Urothelium cell line (cell line): ENCODE measurements at places on chromosomes 1 and 21.

DNA sequence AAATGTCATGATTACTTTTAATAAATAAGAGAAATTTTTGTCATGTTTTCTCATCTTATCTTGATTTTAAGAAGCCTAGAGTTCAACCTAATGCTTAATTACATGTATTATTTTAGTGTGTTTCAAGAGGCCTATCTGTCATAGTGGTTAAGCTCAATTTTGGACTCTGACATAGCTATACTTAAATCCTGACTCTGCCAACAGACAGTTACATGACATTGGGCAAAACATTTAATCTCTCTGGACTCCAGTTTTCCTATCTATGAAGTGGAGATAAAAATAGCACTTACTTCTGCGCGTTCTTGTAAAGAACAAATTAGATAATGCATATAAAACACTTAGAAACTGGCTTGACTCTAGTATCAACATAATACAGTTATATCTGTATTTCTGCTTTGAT lies 417.8 kb downstream of the MRPL39 start:
- no peak for DNase-seq

GRCh38 chr1:244761279-244761678 lies 74.2 kb upstream of the COX20 start:
- DNase-seq: no peak

GRCh38 chr1:52008071-52008809 lies 17.7 kb upstream of the RAB3B start:
- no peak for DNase-seq

DNA sequence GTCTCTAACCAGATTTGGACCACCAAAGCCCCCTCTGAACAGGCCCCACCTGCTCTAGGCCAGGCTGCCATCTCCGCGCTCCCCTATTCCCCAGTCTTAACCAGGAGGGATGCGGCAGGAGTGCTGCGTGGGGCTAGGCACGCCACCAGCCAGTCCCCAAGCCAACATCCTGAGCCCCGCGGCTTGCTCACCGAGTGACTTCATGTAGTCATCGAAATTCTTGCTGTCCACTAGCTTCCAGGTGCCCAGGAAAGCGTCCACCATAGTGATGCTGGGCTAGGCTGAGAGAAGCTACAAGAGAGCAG lies 173 bp downstream of the FABP3 start:
- DNase-seq: no peak

DNA sequence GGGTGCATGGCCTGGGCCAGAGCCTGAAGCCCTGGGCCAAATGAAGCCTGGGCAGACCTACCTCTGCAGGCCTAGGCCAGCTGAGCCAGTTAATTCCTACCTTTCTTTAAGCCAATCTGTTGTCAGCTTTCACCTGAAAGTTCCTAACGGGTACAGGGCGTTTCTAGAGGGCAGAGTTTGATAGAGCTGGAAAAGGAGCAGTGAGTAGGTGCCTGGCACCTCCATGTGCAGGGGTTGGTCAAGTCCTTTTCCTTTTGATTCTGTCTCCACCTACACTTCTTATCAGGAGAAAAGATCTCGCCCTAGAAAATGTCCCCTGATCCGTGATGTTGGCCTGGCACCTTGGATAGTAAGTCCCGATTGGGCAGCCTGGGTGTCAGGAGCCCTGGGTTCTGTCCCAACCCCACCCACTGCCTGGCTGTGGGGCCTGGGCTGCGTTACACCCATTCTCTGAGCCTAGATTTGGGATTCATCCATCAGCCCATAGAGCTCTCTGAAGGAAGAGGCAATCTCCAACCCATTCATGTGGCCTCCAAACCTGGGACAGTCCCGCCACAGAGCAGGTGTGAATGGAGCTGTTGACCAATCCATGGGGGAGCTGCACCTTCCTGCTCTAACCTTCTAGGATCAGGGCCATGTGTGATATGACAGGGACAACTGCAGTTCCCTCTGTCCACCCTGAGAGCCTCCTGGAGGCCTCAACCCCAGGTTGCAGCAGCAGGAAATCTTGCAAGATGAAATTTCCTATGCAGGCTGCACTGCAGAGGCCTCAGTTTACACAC lies 304.3 kb downstream of the MATN1 start:
- no peak for DNase-seq

- peak; percentile 20 for DNase-seq
Observed at GRCh38 chr21:34722684-34723300, 54.0 kb downstream of the CLIC6 start.

- DNase-seq: no peak
Observed at GRCh38 chr1:4121293-4121684, 221.2 kb upstream of the C1orf174 start.

- no peak for DNase-seq
Observed at GRCh38 chr1:232014941-232015340, 388.4 kb downstream of the DISC1 start.

DNA sequence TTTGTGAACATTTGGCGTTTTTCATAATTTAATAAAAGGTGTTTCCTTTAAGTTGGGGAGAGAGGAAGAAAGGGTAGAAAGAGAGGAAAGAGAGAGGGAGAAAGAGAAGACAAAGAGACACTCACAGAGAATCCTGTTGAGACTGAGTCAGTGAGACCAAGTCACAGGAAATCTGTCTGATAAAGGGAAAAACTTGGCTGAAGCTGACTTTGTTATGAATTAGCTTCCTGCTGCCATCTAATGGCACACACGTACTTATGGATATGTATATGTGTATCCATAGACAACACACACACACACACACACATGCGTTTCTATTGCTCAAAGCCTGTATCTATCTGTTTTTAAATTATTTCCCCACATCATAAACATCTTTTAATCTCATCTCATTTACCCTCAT lies 42.5 kb upstream of the DISC1 start:
- DNase-seq: peak; percentile 11

DNA sequence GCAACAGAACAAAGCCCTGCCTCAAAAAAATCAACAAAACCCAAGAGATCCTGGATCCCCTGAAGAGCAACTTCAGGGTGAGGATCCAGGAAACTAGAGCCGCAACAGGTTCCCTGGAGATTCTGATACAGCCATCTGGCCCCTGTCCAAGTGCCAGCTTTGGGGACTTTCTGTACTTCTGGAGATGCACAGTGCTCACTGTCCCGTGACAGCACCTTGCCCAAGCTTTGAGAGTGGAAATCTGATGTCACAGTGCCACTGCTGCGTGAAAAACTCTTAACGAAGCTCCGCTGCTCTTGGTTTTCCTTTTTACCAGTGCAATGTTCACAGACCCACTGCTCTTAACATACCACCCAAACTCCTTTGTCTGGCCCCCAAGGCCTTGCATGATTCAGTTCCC lies 26.3 kb downstream of the STK40 start:
- DNase-seq: no peak

DNA sequence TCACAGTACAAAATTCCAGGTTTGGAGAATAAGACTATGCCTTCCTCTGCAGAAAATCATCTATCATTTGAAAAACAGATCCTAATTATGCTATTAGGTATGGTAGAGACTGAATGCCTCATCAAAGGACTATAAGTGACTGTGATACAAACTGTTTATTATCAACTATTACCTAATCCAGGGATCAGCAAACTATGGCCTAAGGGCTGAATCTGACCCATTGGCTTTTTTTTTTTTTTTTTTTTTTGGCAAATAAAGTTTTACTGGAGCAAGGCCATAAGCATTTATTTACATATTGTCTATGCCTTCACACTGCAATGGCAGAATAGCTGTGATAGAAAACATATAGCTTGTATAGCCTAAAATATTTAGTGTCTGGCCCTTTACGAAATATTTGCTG lies 4.7 kb upstream of the ASPM start:
- no peak for DNase-seq

GRCh38 chr21:42102076-42102475 lies 31.0 kb downstream of the UMODL1 start:
- peak; percentile 46 for DNase-seq

GRCh38 chr21:32955311-32956060 lies 70.2 kb upstream of the OLIG2 start:
- DNase-seq: no peak

- no peak for DNase-seq
Observed at GRCh38 chr1:17148950-17149608, 29.8 kb upstream of the PADI2 start.

GRCh38 chr1:24870551-24871195 lies 59.4 kb downstream of the RUNX3 start:
- no peak for DNase-seq

GRCh38 chr1:11930571-11931445 lies 3.7 kb upstream of the PLOD1 start:
- DNase-seq: peak; percentile 33

- no peak for DNase-seq
Observed at GRCh38 chr1:53288790-53289429, 39.0 kb downstream of the LRP8 start.

DNA sequence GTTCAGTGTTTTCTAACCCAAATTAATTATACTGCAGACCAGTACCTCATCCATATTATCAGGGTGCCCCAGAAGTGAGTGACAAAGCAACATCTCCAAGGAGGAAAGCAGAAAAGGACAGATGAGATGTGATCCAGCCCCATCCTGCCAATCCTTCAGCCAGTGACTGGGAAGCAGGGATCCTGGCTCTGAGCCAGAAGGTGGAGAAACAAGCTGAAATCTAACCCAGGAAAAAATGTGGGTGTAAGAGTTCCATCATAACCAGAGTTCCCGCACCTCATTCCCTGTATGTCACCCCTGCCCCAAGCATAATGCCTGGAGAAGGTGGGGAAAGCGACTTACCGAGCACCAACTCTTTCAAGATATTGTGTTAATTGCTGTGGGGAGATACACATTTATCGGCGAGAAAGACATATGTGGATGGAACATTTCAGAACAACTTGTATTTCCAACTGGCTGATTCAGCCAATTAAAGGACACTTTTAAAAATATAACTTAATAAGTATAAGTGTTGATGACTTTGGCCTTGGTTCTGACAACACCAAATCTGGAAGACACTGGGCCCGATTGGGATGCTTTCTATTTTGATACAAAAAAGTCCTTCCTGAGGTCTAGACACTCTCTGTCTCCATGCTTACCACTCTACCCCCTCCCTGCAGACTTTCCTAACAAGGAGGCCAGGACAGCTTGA lies 14.9 kb downstream of the PLEKHA6 start:
- no peak for DNase-seq
